ENCODE measurements at places on chromosomes 5 and 9. TPM values are rescaled to one million over a fixed set of nuclear protein-coding genes. Genes with fewer than 3 reads are reported as not detected.

DNA sequence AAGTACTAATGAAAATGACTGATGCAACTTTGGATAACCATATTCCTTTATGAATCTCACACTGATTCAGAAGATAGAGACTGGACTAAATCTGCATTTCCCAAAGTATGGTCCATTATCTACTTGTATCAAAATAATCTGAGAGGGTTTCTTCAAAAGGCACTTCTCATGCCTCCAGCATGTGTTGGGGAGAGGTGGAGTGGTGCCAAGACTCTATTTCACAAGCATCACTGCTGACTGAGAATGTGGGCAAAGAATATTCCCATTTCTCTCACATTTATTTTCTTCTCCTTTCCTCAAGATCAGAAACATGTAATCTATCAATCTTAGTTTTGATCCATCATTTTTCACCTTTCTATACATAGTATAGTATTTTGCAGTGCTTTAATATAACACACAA, 135.4 kb downstream of the GABRB2 start:
- DNase-seq, result no peak

GRCh38 chr5:52685566-52685965, 102.2 kb upstream of the ITGA1 start:
- no peak for DNase-seq

GRCh38 chr9:37094751-37095150, 25.6 kb upstream of the ZCCHC7 start:
- no peak for DNase-seq

DNA sequence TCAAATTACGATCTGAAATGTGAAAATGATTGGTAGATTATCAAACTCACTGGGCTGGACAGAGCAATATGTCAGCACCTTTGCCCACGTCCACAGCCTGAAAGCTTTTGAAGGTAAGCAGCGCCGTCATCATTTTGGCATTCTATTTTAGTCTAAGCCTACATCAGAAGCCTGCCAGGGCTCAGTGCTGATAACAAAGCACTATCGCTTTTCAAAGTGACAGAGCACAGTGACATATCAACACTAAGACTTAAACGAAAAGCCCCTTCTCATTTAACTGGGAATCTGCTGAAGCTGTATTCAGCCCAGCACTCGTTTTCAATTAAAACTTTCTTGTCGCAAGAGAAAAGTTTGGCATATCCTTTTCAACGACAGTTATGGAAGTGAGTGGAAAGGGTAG, 1076.3 kb downstream of the PTPRD start:
- no peak for DNase-seq

- DNase-seq, result no peak
Measured at GRCh38 chr5:126680191-126680817, 79.6 kb downstream of the PHAX start.

The AK1 gene
- 52.6 TPM for total RNA-seq

GRCh38 chr9:71822456-71822855, 54.1 kb upstream of the CEMIP2 start:
- DNase-seq, result no peak

- no peak for DNase-seq
Measured at GRCh38 chr5:74257060-74257527, 383.4 kb downstream of the ENC1 start.

DNA sequence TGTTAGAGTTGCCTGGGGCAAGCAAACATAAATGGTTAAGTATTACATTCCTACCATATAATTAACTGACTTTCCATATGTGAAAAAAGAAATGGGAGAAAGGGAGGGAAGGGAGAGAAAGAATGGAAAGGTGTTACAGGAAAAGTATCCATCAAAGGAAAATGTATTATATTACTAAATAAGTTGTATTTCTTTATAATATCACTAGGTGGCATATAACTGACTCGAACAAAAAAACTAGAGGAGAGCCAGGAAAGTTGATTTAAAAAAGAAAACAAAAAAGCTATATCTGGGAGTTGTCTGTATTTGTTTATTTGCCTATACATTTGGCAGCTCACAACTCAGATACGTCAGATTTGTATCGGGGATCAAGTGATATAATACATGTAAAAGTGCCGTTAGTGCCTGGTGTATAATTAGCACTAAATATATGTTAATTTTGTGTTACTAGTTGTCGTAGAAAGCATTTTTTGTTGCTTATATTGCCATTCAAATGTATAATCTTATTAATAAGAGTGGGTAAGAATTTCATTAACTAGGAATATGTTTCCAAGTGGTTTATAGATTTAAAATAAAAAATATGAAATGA, 59.6 kb upstream of the ADAMTS19 start:
- no peak for DNase-seq

The OTULINL gene
- 60.9 TPM for total RNA-seq

The TTC1 gene
- 16.3 TPM for total RNA-seq

The BTNL3 gene
- total RNA-seq, result not detected

The RABGAP1 gene
- total RNA-seq, result 20.6 TPM

- no peak for DNase-seq
Measured at GRCh38 chr5:27007121-27007520, 31.3 kb downstream of the CDH9 start.

DNA sequence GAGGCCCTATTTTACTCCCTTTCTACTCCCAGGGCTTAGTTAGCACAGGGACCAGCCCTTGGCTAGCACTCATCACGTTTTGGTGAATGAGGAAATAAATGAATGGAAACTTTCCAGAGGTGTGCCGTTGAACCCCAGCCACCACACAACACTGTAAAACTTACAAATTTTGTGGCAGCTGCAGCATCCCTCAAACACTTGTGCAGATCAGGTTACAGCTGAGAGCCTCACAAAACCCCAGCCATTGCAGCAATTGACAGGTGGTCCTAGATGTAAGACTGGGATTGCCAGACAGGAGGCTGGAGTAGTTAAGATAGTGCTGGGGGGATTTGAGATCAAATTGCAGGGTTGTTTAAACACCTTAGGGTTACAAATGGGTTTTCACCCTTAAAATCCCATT, 482.2 kb upstream of the KIF2A start:
- DNase-seq, result no peak

- DNase-seq, result no peak
Measured at GRCh38 chr5:115573133-115573532, 28.6 kb upstream of the FEM1C start.

GRCh38 chr5:68452286-68452685, 236.7 kb downstream of the PIK3R1 start:
- DNase-seq, result no peak

DNA sequence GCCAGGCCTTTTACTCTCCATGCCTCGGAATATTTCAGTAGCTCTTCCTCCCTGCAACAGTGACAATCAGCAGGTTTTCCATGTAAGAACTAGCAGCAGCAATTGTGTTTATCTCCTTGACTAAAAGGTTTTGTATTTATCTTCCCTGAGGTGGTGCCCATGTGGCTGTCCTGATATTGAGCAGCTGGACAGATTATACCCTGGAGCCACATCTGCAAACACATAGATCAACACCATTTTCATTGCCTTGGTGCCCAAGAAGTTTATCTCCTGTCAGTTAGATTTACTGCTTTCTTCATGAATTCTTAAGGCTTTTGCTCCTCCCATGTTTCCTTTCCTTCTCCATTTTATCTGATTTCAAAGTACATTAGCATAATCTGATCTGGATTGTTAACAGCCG, 378.4 kb downstream of the SPATA31D1 start:
- DNase-seq, result no peak

The LCN15 gene
- total RNA-seq, result not detected

DNA sequence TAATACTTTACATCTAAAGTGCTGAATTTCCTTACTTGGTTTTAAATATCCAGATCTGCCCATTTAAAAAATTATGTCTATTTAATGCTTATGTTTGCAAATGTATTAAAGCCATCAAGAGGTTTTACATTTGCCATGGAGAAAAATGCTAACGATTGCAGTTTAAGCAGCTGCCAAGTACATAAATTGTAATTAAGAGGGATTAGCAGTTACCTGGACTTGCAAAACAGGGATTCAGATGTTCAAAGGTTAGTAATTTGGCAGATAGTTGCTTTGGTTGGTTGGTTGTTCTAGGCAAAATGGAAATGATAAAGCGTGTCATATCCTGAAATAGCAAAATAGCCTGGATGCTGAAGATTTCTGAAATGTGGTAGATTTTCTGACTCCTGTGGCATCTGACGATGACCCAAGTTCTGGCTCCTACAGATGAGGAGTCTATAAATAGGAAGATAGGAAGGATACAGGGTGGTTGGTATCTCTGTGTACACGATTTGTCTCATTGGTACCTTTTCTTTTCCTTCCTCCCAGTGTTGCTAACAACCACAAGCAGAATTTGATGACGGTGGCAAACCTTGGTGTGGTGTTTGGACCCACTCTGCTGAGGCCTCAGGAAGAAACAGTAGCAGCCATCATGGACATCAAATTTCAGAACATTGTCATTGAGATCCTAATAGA, 282.9 kb downstream of the NR3C1 start:
- DNase-seq, result peak; percentile 17

DNA sequence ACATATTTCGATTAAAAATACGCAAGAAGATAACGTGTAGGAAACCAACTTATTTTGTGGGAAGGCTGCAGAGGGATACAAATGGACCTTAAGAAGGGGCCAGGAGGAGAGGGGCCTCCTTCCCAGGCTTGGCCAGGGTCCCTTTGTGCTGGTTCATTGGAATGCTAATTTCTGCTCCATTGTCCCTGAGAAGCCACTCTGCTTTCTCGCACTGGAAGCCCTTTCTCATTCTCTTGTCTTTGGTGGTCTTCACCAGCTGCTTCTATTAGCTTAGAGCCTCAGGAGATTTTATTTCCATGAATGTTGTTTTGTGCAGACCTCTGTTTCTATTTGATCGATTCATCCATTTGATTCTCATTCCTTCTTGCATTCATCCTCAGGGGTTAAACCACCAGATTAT, 325.4 kb downstream of the TMEM38B start:
- DNase-seq, result no peak

DNA sequence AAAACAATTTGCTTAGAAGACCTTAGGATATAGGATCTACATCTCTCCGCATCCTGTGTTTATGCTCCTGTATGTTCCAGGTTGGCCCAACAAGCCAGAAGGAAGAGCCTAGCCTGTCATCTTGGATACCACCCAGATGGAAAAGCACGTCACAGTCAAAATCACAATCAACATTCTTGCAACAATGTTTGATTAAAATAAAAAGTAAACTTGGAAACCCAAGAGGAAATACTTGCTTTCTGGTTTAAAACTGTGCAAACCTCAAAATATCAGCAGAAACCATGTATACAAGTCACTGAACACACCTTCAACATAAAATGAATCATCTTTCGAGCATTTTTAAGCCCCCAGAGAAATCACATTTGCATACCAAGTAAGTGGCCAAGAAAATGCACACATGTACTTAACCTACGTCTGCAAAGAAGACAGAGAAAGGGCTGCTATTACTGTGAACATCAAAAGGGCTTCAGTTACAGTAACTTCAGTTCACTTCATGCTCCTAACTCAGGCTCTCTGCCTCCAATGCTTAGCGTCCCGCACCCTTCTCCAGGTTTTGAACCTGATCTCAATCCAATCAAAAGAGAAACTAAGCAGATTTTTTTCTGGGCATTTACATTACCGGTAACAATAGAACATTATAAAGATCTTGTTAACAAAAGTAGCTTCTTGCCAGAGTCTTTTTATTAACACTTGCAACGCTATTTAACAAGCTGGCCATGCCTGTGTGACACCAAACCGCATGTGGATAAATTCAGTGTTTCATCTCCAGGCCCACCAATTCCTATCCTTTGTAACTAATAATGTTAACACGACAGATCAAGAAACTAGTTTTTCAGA, 1.3 kb downstream of the ENC1 start:
- DNase-seq, result no peak

All from CD4-positive, alpha-beta T cell (primary cell).